ENCODE measurements at places on chromosomes 3 and 15.

GRCh38 chr3:170499562-170500156, 81.0 kb downstream of the CLDN11 start:
- DNase-seq = peak; percentile 17

GRCh38 chr15:72047020-72047419, 70.9 kb downstream of the MYO9A start:
- no peak for DNase-seq

DNA sequence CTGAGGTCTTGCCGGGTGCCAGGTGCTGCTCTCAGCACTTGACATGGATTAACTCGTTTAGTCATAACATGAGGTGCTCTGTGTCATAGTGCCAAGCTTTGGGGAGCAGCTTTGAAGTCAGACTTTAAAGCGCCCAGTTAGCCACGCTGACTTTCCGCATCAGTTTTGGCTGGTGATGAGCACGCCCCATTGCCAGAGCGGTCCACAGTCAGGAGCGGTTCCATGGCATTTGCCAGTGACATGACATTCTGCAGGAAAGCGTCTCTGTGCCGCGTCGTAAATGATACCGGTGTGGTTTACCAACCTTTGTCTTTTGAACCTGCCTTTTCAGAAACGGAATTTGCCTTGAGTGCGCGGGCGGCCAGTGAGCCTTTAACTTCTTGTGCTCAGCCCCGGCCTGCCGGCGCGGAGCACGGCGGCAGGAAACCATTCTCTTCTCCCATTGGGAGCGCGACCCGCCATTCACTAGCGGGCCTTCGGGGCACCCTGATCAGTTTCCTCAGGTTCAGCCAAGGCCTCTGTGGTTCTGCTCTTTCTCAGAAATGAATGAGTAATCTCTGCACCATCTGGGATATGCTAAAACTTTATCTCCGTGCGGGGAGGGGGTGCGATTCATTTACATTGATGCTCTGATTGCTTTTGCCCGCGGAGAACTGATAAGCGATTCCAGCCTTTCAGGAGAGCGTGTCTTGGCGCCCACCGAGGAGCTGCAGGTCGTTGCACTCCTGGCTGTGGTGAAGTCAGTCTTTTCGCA, 1.7 kb upstream of the SLC2A2 start:
- DNase-seq = no peak

DNA sequence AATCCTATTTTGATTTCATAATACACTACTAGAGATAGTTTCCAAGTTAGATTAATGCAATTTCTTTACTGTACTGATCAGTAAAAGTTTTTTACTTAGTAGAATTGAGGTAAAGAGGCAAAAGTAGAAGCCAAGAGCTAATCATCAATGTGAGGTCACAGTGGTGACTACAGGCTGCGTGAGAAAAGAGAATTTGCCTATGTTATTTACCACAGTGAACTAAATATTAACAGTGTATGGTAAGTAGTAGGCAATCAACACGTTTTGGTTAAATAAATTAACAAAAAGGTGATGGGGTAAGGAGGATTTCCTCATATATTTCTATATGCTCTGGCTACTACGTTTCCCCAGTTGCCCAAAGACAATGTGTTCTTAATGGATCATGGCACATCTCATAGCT, 202.2 kb upstream of the CMC1 start:
- no peak for DNase-seq

- DNase-seq = no peak
These were observed 75.9 kb upstream of the CBLB start for GRCh38 chr3:105944721-105945120.
